Kidney glomerular epithelial cell (primary cell): ENCODE measurements at places on chromosomes 2 and 18.

DNA sequence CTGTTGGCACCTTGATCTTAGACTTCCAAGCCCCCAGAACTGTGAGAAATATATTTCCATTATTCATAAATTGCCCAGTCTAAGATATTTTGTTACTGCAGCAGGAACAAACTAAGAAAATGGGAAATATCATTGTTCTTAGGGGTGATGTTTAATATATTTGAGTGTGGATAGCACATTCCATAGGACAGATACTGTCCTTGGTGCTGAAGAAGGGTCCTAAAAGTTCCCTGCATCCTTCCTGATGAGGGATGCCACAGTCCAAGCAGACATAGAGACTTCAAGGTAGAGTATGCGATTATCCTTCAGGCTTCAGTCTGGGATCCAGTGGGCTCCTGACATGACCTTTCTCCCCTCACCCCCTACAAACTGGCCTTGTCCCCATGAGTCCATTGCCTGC lies 689.0 kb downstream of the TDRD15 start:
- DNase-seq: no peak

- no peak for DNase-seq
Observed at GRCh38 chr18:32443033-32443705, 27.5 kb downstream of the GAREM1 start.

GRCh38 chr18:61261870-61262269 lies 71.4 kb upstream of the CDH20 start:
- DNase-seq: no peak

DNA sequence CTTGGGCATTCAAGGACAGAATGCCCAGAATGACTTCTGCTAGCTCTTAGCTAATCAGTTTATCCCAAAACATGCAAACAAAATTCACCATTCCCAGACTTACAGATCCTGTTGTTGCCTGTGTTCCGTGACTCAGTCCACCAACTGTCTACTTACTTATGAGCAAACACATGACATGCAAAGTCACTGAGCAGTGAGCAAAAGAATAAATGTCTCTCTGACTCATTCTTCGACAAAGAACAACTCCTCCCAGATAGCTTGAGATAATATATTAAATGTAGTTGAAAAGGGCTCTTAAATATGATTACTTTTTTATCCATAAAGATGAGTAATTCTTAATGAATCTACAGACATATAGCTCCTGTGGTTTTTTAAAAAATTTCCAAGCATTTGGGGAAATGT lies 9.0 kb upstream of the CREG2 start:
- DNase-seq: peak; percentile 66
